Gastroesophageal sphincter (tissue), 4 donors: ENCODE measurements at places on chromosomes 2 and 18. TPM values are rescaled to one million over a fixed set of nuclear protein-coding genes. Genes with fewer than 3 reads are reported as not detected.

The VSNL1 gene
- 0.40 TPM for total RNA-seq

The CHRNG gene
- not detected for total RNA-seq

The NMUR1 gene
- total RNA-seq = 2.2 TPM

The INO80B gene
- 14.3 TPM for total RNA-seq

The TXNL1 gene
- total RNA-seq = 53.0 TPM

The TGFA gene
- 1.6 TPM for total RNA-seq

The PPP1CB gene
- total RNA-seq = 524 TPM

The WDR43 gene
- total RNA-seq = 39.4 TPM

The ACYP2 gene
- total RNA-seq = 17.8 TPM

The GPR45 gene
- not detected for total RNA-seq

The NEU2 gene
- total RNA-seq = not detected

- no peak for ATAC-seq
Measured at GRCh38 chr18:56851774-56852173, 200.6 kb downstream of the WDR7 start.

DNA sequence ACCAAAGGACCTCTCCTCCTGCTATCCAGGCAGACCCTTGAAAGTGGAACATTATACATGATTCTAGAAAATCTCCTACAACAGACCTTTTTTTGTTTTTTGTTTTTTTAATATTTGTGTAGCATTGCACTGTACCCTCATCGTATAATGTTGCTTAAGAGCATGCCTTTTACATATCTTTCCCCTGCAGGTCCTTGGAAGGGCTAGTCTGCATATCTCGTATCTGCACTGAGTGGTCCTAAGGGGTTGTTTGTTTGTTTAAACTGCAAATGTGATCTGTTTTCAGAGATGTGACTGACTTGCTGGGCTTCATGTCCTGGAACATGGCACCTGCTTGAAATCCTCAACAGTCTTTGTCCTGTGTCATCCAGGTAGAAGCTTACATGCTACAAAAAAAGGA, 204.1 kb downstream of the FAM210A start:
- no peak for ATAC-seq

DNA sequence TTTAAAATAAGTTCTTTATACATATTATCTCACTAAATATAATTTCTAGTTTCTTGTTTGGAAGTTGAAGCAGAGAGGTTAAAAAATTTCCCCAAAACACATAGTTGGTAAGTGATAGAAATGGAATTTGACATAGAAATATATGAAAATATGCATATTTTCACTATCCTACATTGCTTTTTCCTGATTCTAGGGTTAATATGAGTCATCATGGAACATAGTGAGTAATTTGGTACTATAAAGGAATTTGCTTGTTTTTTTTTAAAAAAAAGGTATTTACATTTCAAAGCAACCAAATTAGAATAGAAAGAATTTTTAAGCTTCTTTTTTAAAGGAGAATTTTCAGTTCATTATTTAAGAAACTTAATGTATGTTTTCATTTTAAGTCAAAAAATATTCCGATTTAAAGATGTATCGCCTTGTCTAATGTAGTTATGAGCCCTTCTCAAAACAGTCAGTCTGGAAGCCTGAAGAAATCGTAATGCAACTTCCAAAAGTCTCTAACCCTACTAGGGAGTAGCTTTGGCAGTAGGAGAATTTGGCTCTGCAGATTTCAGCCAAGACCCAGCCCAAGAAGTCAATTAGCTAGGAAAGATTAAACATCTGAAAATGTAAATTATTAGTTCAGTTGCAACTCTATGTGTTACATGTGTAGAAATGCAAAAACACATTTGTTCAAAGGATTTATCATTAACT, 147.3 kb downstream of the RDH14 start:
- ATAC-seq = peak; percentile 49

DNA sequence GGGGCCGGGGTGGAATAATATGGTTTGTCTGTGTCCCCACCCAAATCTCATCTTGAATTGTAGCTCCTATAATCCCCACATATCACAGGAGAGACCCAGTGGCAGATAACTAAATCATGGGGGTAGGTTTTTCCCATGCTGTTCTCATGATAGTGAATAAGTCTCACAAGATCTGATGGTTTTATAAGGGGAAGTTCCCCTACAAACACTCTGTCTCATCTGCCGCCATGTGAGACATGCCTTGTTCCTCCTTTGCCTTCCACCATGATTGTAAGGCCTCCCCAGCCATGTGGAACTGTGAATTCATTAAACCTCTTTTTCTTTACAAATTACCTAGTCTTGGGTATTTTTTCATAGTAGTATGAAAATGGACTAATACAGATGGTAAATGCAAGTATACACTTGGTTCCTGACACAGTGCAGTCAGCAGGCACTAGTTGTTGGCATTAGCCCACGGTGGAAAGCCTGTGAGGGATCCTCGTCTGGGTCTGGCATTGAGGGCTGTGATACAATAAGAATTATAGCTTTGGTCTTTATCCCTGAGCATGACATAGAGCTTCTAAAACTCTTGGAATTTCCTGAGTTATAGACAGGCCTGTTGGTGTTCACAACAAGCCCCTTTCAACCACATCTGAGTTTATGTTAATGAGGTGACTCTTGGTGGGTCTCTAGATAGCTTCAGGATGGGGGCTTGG, 135.8 kb downstream of the CABLES1 start:
- ATAC-seq = no peak

- no peak for ATAC-seq
Measured at GRCh38 chr2:96175951-96176350, 30.7 kb upstream of the DUSP2 start.

DNA sequence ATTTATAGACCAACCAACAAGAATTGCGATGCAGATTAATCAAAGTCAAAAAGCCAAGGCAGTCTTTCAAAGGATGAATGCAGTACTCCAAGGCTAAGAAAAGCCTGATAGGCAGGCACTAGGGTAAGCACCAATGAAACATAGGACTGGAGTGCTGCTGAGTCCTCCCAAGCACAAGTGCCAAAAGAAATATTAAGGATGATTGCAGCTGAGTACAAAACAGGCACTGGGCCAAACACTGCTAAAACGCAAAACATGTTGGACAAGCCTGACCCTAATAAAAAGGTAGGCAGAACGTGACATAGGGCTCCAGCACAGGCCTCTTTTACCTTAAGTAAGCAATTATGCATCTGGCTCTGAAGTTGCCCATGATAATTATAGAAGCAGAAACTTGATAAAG, 160.1 kb upstream of the LRP1B start:
- ATAC-seq = no peak

DNA sequence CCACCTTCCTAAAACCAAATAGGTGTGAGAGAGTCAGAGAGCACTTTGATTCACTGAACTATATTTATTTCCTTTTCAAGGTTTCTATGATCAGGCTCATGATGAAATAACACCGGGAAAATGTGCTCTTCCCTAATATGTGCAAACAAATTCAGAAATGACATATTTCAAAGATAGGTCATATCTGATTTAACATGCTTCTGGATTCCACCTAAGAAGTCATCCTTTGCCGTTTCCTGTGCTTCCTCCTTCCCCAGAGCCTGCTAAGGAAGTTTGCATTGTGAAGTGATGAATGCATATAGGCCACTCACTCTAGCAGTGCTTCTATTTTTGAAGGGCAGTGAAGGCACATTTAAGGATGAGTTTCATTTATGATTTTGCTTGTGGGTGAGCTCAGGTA, 327.6 kb downstream of the TDRD15 start:
- ATAC-seq = no peak

GRCh38 chr2:125408874-125409538, 1247.0 kb upstream of the GYPC start:
- ATAC-seq = no peak

- ATAC-seq = no peak
Measured at GRCh38 chr2:32450851-32451250, 94.0 kb downstream of the BIRC6 start.

DNA sequence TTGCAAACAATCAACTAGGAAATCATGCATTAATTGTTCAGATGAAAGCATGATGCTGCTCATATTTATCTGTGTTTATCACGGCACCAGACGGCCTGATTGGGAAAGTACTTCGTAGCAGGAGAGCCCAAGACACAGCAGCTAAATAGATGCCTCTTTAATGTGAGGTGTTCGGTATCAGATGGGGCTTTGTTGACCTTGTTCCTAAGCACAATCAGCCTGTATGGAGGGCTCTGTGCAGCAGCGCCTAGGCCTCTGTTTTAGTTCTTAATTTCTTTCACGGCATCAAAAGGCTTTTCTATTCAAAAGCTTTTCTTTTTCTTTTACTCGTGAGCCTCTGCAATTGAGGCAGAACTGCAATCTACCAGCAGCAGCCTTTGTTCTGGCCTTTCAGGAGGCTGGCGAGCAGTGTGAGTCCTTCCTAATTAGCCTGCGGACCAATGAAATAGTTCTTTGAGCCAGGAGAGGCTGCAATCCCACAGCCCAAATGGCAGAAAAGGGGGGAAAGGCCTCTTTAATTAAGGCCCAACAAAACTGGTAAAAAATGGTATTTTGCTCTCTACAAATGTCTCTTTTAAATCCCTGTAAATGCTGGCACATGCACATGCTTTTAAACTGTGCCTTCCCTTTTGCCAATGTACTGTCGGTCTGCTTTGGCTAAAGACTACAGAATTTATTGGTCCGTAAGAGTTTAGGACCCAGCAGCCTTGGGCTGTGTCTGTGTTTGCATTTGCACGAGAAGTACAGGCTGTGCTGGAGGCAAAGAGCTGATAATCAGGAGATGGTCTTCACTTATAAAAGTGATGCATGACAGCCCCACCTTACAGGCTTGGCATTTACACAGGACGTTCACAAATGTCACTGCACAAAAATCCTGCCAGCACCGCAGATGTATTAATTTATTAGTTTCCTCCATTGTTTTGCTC, 159.6 kb downstream of the RND3 start:
- no peak for ATAC-seq

DNA sequence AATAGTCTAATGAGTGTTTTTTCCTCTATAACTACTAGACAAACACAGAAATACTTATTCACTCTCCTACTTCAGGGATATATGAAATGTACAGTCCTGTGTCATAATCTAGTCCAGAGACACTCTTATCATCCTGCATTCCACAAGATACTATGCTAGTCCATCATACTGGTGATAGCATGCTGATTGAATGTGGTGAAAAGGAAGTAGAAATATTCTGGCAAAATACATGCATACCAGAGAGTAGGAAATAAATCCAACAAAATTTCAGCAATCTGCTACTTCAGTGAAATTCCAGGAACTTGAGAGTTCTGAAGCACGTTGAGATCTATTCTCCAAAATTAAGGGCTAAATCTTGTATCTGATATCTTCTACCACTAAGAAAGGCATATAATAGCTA, 353.9 kb downstream of the PID1 start:
- peak; percentile 74 for ATAC-seq

DNA sequence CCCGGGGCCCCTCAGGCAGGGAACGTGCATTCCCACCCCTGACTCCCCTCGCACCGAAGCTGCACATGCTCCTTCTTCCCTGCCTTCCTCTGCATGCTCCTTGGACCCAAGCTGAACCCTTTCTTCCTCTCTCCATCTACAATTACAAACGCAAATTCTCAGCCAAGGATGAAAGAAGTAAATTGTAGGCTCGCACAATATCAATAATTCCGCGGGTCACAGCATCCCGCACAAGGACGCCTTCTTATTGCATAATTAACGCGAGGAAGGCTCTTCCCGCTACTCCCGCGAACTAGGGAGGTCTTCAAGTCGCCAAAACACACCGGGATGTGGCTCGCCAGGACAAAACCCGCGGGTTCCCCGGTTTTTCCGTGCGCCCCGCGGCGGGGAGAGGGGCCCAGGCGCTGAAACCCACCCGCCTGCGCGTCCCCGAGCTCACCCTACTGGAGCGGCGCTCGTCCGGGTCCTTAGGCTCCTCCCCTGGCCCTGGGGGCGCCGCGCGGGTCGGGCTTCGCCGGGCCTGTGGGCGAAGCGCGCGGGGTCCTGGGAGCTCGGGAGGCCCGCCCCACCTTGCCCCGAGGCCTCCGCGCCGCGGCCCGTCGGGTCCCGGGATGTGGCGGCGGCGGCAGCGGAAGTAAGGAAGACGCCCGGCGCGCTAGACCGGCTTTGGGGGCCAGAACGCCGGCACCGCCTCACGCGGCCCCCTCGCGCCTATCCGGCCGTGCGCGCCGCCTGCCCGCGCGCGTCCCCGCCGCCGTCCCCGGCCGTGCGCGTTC, at the start of gene CHST10:
Gene CHST10, minus strand, starts transcription at position 734 of the 776 bp plus-strand sequence. CDS start 10,993 bp downstream, outside the sequence.
- peak; percentile 90 for ATAC-seq

DNA sequence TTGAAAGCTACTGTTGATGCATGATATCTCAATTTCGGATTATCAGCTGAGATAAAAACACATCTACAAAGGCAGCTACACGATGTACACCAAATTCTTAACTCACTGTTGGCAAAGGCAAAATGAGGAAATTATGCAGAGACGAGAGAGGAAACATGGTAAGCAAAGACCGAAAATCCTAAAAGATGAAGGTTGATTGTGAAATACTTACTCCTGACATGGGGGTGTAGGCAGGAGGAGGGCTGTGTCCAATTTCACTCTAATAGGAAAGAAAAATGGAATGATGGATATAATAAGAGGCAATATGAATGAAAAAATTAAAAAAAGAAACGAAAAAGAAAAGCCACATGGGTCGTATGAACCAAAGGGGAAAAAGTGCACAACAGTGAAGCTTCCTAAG, 831.3 kb downstream of the CPS1 start:
- ATAC-seq = no peak

DNA sequence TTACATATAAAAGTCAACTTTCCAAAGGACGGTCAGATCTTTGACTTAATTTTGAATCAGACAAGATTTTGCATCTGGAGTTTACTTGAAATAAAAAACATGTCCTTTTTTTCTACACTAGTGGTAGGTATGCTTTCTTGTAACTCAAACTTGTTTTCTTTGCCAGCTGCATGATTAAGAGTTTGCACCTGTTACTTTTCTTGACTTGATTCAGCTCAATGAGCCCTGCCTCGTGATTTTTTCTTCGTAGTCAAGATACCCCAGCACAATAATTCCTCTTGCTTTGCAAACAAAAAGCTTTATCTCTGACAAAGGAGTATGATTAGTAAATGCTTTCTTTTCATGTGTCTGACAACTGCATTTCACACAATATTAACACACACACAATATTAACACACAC, 82.3 kb downstream of the FBXO15 start:
- no peak for ATAC-seq

DNA sequence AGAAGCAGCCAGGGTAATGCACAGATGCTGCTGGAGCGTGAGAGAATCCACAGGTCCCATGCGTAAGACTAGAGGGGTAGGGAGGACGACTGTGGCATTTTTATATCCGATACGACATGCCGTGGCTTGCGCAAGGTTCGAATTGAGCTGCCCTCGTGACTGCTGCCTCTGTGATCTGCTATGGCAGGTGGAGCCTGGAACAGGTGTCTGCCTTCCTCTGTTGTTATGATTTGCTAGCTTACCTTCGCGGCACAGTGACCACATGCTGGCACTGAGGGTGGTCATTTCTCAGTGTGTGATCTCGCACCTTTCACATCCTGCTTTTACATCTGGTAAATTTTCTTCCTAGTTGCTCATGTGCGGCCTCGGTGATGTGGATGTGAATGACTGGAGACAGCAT, 240.2 kb downstream of the ALPK2 start:
- no peak for ATAC-seq

DNA sequence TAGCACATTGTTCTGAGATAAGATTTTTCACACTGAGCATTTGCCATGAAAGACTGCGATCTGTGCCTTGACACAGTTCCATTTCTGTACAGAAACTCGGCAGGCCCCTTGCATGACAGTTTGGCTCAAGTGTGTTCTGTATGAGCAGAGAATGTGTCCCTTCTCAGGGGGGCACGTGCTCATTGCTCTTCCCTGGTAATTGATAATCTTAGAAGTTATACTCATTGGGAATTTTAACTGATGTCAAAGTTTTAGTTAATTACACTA, 171.3 kb downstream of the PTGR3 start:
- no peak for ATAC-seq
